ENCODE measurements at places on chromosomes 12 and 14.

DNA sequence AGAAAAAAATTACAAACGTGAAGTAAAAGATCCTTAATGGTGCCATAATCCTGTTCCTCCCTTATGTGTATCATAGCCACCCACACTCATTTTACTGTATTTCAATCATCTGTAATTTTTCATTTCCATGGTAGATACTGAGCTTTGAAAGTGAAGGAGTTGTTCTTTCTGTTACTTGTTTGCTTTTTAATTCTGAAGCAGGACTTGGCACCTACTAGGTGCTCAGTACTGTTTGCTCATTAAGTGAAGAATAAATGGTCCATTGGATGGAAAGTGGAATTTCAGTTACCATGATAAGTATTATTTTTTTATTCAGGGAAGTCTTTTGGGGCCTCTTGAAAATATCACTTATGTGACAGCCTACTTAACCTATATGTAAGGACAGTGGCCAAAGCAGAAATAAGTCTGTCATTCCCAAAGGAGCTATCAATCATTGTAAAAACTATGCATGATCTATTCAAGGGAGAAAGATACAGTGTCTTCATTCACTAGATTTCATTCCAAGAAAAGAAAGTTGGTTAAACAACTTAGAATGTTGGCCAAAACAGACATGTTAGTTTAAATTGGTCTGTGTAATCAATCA is 1244.4 kb upstream of the SEL1L start:
- DNase-seq, result no peak

- no peak for DNase-seq
Measured at GRCh38 chr14:103257211-103257962, 76.7 kb upstream of the EIF5 start.

DNA sequence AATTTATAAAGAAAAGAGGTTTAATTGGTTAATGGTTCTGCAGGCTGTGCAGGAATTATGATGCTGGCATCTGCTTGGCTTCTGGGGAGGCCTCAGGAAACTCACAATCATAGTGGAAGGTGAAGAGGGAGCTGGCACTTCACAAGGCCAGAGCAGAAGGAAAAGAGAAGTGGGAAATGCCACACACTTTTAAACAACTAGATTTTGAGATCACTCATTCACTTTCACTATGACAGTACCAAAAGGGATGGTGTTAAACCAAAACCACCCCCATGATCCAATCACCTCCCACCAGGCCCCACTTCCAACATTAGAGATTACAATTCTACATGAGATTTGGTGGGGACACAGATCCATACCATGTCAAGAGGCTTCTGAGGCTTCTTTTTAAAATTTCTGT is 62.6 kb downstream of the SLC38A4 start:
- DNase-seq, result no peak

DNA sequence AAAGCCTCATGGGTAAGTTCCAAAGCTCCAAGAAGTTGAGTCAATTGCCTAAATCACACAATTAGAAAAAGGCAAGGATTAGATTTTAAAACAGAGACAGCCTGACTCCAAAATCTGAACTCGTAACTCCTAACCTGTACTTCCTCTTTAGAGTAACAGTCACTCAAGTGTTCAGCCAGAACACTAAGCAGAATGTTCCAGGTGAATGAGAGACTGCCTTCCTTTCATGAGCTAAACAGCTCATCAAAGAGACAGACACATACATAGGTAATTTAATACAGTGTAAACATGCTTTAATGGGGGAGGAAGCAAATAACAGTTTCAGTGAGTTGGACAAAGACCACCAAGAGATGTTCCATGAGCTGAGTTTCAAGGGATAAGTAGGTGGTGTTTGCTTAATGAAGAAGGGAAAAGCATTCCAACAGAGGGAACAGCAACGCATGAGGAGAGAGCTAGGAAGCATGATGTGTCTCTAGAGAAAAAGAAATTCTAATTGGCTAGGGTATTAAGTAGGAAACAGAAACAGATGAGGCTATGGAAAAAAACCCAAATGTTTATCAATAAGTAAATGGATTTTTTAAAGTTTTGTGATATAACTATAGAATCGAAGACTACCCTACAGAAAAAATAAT is 403.9 kb downstream of the MED13L start:
- no peak for DNase-seq

DNA sequence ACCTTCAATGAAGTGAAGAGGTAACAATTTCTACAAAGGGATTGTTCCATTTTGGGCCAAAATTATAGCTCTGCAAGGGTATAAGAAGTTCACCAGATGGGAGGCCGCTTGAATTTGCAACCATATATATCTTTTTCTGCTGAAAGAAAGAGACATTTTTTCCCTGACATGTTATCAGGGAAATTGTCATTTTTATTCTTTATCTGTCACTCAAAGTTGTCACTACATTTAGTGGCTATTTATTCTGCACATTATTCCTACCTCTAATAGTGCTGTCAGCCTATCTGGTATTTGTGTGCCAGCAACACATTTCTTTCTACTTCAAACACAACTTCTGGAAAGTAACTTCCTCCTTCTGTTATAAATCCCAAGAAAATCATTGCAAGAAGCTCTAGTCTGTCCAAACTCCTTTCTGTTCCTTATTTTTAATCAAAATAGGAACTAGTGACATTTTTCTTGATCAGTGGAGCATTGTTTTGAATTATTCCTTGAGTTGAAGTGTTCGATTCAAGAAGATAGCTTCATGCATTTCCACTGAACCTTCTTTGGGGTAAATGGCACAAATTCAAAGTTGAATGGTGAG is 137.9 kb upstream of the ATP2B1 start:
- no peak for DNase-seq

GRCh38 chr12:125492354-125493270 is 427.4 kb downstream of the AACS start:
- no peak for DNase-seq

GRCh38 chr12:2139651-2140050 is 86.9 kb downstream of the CACNA1C start:
- no peak for DNase-seq

GRCh38 chr12:103422328-103422727 is 73.4 kb downstream of the C12orf42 start:
- DNase-seq, result no peak

DNA sequence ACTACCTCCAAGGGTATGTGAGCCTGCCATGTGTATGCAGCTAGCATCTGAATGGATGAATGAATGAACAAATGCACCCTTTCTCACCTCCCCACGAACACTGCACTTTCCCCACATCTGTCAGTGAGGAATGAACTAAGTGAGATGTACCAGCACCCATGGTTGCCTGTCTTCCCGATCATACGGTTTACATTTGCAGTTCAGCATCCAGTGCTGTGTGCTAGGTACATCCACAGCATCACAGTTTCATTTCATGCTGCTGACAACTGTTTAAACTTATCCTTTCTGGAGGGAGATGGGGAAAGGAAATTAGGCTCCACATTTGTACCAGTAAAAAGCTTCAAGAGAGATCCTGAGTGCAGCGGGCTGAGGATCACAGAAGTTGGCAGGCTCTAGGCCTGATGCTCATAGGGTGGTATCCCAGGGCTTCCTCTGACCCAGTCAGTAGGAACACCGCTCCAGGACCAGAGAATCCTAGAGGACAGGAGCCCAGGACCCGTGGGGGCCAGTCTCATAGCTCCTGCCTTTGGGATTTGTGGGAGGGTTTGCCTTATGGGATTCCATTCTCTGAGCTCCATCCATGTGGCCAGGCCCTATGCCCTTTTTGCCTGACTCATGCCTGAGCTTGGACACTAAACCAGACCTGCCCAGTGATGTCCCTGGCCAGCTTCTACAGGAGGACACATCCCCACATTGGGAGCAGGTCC is 294.5 kb downstream of the CACNA1C start:
- no peak for DNase-seq

GRCh38 chr14:95039993-95040348 is 117.4 kb downstream of the DICER1 start:
- DNase-seq, result no peak

DNA sequence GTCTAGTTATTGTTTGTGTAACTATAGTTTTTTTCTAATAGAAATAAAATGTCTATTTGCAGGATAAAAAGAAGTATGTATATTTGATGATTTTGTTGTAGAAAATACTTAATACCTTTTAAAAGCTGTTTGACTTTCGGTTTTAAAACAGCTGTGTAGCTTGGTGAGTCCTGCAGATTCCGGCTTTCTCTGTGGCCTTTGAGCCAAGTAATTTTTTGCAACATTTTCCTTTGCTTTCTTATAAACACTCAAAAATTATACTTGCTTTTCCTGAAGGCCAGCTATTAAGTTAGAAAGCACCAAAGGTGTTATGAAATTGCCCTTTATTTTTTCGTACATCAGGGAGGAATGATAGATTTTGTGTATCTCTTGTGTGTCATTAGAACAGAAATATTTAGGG is 63.6 kb downstream of the CRADD start:
- DNase-seq, result no peak

GRCh38 chr14:30885840-30886740 is 11.7 kb downstream of the COCH start:
- DNase-seq, result no peak

GRCh38 chr12:5631497-5631896 is 199.6 kb downstream of the NTF3 start:
- no peak for DNase-seq

DNA sequence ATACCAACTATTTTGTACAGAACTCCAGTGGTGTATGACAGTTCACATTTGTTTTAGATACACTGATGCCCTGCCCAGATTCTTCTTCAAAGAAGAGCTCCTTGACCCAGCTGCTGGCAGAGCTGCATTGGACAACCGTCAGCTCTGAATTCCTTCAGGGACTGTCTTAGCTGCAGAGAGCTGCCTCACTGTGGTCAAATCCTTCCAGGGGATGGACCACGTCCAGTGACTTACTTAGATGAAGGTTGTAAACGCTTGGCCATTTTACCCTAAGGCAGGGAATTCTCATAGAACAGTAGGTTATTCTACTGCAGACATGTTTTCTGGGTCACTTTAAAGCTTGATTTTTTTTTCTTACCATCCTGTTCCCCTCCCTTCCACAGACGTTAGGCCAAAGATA is 905.0 kb upstream of the ATXN7L3B start:
- DNase-seq, result no peak

DNA sequence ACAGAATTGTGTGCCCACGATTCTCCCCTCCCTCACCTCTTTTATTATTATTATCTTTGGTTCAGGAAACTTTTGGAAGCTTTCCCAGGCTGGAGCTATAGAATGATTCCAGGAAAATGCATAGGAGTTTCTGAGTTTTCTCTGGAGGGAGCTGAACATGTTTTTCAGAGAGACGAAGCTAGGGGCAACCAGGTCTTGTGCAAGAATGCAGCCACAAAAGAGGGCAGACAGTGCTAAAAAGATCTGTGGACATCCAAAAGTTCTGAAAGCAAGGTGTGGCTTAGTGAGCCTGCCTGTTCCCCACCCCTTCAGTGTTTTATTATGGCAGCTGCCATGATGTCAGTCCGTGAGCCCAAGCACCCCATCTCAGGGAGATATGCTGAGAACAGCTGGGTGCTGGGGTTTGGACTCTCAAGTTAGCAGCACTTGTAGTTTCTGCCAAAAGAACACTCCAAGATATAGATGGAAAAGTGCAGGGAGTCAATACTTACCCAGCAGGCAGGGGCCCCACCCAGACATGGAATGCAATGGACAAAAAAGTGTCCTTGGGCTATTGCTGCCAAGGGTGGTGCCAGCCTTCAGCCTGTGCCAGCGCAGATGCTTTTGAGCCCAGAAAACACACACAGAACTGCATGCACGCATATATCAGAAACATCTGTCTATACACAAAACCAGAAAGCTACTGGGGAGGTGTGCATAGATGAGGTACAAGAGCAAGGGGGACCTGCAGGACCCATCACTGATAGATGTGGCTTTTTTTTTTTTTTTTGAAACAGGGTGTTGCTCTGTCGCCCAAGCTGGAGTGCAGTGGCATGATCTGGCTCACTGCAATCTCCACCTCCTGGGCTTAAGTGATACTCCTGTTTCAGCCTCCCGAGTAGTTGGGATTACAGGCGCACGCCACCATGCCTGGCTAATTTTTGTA is 17.0 kb upstream of the IRF2BPL start:
- no peak for DNase-seq

DNA sequence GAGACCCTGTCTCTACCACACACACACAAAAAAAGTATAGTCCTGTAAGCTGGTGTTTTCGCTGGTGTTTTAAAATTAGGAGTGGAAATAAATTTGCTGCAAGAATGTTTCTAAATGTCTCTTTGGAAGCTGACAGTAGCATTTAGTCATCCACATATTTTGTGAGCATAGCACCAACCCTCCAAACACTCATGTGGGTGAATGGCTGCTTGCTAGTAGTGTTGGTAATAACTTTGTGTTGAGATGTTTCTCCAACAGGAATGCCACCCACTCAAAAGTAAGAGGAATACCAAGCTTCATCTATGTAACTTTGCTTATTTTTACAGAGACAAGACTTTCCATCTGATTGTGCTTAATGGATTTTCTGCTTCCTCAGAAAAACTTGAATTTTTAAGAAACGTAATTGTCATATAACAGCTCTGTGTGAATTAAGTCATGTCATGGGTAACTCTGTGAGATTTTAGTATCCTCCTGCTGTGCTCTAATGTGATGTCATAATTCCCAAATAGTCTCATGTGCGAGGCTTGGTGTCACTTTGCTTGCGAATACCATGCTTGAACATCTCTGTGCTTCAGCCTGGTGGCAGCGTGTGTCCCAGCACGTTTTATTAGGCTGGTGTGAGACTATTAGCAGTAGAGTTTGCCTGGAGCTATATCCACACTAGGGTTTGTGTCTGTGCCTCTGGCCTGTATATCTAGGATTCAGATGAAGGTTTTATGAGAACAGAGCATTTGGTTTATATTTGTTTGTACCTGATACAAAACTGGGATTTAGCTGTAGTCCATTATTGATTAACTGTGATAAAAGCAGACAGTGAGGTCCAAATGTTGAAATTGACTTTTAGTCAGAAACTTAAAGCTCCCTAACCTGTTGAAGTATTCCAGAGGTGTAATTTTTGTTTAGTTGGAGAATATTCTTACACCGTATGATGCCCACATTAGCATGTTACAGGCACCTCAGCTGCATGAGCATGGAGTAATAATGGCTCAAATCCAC is 80.5 kb downstream of the FBXW8 start:
- DNase-seq, result no peak

DNA sequence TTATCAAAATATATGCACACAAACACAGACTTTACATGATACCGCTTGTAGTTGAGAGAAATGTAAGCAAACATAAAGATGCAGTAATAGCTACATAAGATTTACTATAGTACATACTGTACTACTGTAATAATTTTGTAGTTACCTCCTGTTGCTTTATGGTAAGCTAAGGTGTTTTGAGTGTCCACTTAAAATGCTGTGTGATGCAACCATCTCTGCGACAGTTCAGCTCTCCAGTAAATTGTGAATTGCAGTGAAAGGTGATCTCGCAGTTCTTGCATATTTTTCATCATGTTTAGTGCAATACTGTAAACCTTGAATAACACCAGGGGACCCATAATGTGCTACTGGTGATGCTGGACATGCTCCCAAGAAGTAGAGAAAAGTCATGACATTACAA is 21.6 kb downstream of the ZC3H14 start:
- DNase-seq, result no peak

GRCh38 chr12:111602348-111602747 is 3.2 kb upstream of the ATXN2 start:
- DNase-seq, result no peak

- DNase-seq, result no peak
Measured at GRCh38 chr12:124397807-124398577, 103.1 kb downstream of the RFLNA start.

GRCh38 chr14:68639000-68639757 is 153.7 kb downstream of the ZFP36L1 start:
- DNase-seq, result no peak

- no peak for DNase-seq
Measured at GRCh38 chr12:47491516-47492305, 214.1 kb downstream of the RPAP3 start.

- no peak for DNase-seq
Measured at GRCh38 chr12:88336076-88336739, 194.1 kb downstream of the TMTC3 start.

- DNase-seq, result no peak
Measured at GRCh38 chr14:22748206-22748605, 18.3 kb upstream of the OXA1L start.

All from stimulated activated CD4-positive, alpha-beta T cell treated with anti-CD3 and anti-CD28 coated beads, Interleukin-15, amount 100 ng/mL, for 1 hour (primary cell).